ENCODE measurements at places on chromosomes 4 and X.
A peak's percentile ranks its signal among the peaks of the same experiment; 100 is the strongest.

- DNase-seq = no peak
These were observed 38.5 kb upstream of the STPG2 start for GRCh38 chr4:98181809-98182208.

DNA sequence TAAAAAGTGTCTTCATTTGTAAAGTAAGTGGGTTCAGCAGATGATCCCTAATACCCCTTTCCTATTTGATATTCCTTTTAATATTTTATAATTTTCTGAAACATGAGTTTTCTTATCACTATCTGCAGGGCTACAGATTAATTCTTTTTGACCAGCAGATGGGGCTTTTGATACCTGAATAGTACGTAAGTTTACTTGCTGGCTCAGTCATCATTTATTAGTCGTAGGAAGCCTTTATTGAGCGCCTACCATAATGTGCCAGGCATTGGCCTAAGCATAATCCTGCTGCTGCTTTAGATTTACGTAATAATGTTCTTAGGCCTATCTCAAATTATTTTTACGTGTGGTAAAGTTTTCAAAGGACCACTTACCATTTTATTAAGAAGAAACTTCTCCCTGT is 33.1 kb downstream of the OSTC start:
- peak; percentile 57 for DNase-seq

GRCh38 chrX:17674601-17675000 is 62.7 kb upstream of the SCML1 start:
- no peak for DNase-seq

DNA sequence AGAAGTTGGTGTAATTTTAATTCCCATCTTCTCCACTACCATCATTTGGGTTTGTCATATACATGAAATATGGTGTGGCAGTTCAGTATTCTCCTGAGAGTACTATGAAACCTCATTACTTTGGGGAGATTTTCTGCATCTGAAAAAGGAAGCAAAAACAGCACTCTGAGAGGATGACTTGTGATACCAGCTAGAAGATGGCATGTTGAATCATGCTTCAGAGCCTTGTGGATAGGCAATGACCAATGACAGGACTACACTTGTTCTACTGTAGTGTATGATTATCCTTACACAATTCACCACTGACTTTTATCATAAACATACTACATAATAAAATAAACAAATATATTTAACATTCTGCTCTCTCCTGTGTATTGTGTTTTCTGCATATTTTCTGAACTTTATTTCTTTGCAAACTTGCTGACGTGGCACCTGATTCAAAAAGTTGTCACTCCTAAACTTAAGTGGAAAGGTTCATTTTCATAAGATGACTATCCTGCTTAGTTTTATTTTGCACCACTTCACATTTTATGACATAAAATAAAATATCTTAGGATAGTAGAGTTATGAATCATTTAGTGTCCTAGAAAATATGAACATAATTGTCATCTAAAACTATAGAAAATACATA is 991.3 kb downstream of the FSTL5 start:
- no peak for DNase-seq

DNA sequence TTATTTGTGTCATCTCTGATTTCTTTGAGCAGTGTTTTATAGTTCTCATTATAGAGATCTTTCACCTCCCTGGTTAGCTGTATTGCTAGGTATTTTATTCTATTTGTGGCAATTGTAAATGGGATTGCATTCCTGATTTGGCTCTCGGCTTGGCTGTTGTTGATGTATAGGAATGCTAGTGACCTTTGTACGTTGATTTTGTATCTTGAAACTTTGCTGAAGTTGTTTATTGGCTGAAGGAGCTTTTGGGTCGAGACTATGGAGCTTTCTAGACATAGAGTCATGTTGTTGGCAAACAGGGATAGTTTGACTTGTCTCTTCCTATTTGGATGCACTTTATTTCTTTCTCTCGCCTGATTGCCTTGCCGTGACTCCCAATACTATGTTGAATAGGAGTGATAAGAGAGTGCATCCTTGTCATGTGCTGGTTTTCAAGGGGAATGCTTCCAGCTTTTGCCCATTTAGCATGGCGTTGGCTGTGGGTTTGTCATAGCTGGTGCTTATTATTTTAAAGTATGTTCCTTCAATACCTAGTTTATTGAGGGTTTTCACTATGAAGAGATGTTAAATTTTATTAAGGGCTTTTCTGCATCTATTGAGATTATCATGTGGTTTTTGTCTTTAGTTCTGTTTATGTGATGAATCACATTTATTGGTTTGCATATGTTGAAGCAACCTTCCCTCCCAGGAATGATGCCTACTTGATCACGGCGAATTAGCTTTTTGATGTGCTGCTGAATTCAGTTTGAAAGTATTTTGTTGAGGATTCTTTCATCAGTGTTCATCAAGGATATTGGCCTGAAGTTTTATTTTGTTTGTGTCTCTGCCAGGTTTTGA is 72.7 kb upstream of the BOD1L1 start:
- DNase-seq = no peak

GRCh38 chr4:139028191-139028661 is 12.6 kb downstream of the NOCT start:
- no peak for DNase-seq

DNA sequence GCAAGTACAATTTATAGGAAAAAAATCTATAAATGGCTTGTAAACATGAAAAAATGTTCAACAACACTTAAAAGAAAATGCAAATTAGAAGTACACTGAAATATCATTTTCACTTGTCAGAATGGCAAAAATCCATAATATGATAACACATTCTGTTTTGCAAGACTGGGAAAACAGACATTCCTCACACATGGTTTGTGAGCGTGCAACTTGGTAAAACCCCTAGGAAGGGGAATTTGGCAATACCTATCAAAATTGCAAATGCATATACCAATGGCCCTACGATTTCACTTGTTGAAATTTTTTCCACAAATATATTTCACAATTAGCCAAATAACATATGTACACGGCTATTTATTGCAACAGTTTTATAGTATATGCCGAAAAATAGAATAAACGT is 31.4 kb downstream of the TBC1D9 start:
- DNase-seq = no peak

DNA sequence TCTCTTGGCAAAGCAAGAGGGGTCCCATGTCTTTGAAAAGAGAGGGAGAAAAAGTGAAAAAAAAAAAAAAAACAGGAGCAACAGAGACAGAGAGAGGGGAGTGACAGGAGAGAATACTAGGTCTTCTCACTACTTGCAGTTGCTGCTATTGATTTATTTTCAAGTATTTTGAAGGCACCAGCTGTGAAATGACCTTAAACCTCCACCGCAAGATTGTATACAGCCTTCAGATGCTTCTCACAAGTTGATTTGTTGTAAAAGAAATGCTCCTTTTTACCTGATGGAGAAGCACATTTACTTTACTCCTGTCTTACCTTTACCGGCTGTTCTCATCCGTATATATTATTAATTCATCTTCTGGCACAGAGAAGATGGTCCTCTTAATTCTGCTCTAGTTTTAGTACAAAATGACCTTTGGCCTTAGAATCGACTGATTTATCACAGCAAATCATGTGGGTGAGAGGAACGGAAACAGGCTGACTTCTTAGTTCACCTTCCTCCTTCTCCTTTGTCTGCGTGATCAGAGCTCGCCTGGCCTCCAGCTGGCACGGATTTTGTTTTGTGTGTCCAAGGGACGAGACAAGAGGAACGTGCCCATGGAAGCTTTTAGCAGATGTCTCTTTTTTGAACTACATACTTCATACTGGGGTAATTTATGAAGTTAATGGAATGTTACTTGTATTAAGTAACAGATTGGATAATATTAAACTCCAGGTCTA is 82.4 kb upstream of the PACRGL start:
- no peak for DNase-seq

DNA sequence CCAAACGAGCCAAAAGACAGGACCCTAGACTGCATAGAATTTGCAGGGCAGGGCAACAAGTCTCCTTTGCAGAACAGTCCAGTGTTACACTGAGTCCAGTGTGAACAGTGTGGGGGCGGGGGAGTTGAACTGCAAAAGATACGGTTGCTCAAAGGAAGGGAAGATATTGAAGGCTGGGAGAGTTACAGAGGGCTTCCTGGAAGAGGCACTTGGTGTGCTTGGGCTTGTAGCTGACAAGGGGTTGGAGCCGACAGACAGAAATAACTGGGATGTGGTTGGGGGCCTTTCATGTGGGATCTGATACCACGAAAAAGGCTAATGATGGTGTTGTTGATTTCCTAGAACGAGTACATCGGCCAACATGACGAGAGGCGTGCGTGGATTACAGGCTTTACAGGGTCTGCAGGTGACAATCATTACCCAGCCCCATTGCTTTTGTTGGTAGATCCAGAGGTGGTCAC is 6.1 kb downstream of the XPNPEP2 start:
- DNase-seq = no peak

GRCh38 chrX:49860867-49861535 is 18.3 kb upstream of the USP27X start:
- DNase-seq = no peak

DNA sequence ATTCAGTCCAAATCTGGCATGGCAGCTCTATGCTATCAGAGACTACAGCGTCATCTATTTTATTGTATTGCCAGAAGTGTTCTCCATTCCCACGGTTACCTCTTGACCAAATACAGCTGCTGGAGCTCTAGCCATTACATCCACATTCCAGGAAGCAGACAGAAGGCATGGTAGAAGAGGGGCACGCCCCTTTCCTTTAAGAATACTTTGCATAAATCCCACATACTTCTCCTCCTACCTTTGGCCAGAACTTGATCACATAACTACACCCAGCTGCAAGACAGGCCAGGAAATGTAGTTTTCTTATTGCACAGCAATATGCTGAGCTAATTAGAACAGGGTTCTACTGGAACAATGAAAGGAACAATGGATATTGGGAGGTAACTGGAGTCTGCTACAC is 14.9 kb downstream of the SLC9A7 start:
- DNase-seq = no peak

- DNase-seq = no peak
These were observed 192.4 kb downstream of the RBM46 start for GRCh38 chr4:154973244-154974035.

DNA sequence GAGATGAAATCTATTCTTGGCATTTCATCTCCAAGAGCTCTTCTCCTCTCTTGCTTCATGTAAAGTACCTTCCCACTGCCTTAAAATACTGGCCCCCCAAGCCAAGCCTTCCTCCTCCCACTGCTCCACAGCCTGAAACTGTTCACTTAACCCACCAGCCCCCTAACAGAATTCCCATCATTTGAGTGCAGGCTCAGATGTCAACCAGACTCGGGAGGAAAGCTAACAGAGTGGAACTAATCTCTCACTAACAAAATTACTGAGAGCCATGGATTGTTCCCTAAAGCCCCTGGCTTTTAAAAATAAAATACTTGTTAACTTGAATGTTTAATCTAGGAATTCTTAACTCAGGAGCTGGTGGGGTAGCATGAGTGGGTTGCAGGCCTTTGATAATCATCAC is 7.1 kb upstream of the DCUN1D4 start:
- no peak for DNase-seq

GRCh38 chr4:108072300-108072699 is 82.6 kb downstream of the HADH start:
- no peak for DNase-seq

DNA sequence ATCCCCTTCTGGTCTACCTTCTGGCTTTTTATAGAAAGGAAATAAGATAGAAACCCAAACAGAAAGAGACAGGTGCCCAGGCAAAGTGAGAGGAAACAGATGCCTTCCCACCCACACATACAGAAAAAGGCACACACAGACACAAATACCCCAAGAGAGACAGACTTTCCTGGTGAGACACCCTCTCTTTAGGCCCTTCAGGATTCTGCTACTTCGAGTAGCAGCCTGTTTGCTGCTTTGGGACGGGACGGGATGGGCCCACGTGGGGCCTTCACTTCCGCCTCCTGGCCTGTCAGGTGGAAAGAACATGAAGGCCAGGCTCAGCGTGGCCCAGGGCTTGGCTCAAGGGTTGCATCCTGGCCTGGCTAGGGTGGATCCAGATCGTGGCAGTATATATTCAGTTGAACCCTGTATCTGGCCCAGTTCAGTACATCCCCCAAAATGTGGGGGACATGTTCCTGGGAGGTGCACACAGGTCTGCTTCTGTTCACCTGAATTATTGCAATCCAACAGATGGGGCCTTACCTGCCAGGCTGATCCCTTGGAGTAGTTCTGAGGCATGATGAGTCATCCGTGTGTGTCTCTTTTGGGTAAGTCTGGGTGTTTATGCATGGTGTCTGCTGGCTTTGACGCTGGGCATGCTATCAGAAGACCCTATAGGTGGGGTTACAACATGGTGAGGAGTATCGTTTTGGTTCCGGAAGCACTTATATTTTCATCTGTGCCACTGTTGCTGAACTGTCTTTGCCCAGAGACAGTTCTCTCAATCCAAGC is 2.4 kb downstream of the ZNF275 start:
- no peak for DNase-seq

- DNase-seq = peak; percentile 42
These were observed 348.7 kb upstream of the HAND2 start for GRCh38 chr4:173878701-173879100.

- DNase-seq = no peak
These were observed 637.8 kb downstream of the RAB28 start for GRCh38 chr4:12846368-12846767.

GRCh38 chr4:79078339-79078738 is 139.1 kb upstream of the PAQR3 start:
- no peak for DNase-seq

DNA sequence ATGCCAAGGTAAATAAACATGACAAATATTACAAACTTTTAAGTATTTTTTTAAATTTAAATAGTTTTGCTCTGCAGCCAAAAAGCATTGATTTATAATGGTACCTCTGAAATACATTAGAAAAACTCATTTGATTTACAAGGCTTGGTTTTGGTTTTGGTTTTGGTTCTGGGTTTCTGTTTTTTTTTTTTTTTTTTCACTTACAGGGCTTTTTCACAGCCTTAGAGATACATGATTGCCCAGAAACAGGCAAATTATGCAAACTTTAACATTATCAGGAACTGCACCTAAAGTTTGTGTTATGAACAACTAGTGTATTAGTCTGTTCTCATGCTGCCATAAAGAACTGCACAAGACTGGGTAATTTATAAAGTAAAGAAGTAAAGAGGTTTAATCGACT is 196.4 kb upstream of the DDX53 start:
- no peak for DNase-seq

- DNase-seq = no peak
These were observed 36.5 kb downstream of the DCHS2 start for GRCh38 chr4:154455111-154455510.

- no peak for DNase-seq
These were observed 28.6 kb upstream of the CCNI start for GRCh38 chr4:77104388-77104787.

- no peak for DNase-seq
These were observed 1077.6 kb downstream of the FAM133A start for GRCh38 chrX:94751611-94752010.

DNA sequence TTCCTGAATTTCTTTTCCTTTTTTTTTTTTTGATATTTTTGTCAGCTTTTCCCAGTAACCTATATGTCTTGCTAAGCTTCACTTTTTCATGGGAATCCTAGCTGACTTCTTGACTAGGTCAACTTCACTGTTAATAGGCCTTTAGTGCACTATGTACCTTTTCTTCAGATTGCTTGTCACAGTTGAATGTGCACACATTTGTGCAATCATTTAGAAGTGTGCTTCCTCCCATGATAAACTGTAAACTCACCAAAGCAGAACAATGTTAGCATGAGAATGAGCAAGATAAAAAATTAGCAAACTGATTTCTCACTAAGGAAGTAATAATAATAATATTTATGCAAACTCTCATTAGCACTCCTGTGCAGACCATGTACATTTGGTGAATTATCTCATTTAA is 173.2 kb downstream of the PABPC4L start:
- no peak for DNase-seq

Measured in hematopoietic multipotent progenitor cell treated with erythropoietin and hydrocortisone succinate and interleukin-3 and kit ligand, for 8 days (in vitro differentiated cells).